Stimulated activated CD4-positive, alpha-beta T cell treated with anti-CD3 and anti-CD28 coated beads, Interleukin-1b, Interleukin-23, amount 100 ng/mL, for 1 hour (primary cell): ENCODE measurements at places on chromosomes 4 and X.

- DNase-seq: no peak
Measured at GRCh38 chr4:53764761-53765490, 173.6 kb upstream of the LNX1 start.

DNA sequence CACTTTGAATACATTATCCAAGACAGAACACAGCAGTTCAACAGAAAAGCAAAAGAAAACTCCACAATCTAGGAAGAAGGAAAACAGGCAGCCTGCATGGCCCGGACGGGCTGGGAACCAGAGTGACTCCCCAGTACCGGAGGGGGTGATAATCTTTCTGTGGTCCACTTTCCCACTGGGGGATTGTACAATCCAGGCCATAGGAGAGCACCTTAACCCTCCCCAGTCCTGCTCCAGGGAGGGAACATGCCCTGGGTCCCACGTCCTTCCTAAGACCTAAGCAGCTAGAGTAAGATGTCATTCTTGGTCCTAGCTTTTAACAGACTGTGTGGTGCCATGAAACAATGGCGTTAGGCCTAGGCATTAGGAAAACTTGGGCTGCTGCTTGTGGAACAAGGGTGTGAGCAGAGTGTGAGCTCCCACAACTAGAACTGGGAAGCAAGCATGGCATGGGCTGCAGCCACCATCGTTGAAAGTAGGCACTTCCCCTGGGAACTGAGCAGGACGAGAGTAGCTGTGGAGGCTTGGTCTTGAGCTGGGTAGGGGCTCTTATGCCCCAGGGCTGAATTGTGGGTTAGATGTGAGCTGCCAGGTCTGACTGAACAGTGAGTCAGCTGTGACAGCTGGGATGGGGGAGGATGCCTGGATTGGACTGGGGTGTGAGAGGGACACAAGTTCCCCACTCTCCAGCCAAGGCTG, 42.4 kb downstream of the NAT8L start:
- no peak for DNase-seq

DNA sequence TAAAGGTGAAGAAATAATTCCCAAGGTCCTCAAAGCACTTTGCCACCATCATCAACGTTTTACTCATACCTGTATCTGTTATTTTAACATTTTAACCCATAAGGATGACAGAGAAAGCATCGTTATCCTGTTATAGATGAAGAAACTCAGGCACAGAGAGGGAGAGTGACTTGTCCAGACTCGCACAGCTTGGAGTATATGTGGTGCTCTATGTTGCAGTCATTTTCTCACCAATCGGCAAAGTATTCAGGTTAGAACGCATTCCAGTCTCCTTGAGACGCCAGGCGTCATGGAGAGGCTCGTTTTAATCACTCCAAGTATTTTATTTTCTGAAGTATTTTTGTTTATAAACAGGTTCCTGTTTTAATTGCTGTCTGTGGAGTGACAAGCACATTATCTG, 73.5 kb downstream of the IRF2 start:
- no peak for DNase-seq

GRCh38 chr4:74033739-74034138, 4.8 kb downstream of the CXCL3 start:
- no peak for DNase-seq

- no peak for DNase-seq
Measured at GRCh38 chr4:34512616-34513015, 1731.7 kb downstream of the ARAP2 start.

DNA sequence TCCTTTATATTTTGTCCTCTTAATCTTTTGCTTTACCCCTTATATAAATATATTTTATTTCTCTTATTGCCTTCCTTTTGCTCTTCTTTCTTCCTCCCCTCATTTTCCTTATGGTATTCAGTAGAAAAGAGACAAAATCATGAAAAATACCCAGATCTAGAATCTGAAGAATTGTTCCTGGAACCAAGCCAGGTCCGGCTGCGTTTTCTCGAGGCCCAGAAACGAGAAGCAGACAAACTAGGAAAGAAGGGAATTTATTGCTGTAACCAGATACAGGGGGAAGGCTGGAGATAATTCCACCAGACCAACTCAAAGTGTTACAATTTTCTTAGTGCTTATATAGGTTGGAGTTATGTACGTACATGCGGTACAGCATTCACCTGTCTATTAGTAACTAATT, 328.7 kb downstream of the GABRG1 start:
- DNase-seq: no peak
